ENCODE measurements at places on chromosomes 3 and 15.

- DNase-seq: no peak
Observed at GRCh38 chr3:1103525-1103924, 10.7 kb downstream of the CNTN6 start.

GRCh38 chr3:136586580-136586979 is 165.6 kb downstream of the STAG1 start:
- no peak for DNase-seq

- DNase-seq: no peak
Observed at GRCh38 chr15:65087411-65087810, 10.9 kb downstream of the KBTBD13 start.

GRCh38 chr15:53171571-53171970 is 381.4 kb upstream of the ONECUT1 start:
- DNase-seq: no peak

- no peak for DNase-seq
Observed at GRCh38 chr3:152100491-152101132, 168.1 kb upstream of the MBNL1 start.

- no peak for DNase-seq
Observed at GRCh38 chr3:71974786-71975185, 189.8 kb upstream of the PROK2 start.

- DNase-seq: peak; percentile 82
Observed at GRCh38 chr3:105367406-105368213, 901 bp downstream of the ALCAM start.

- DNase-seq: no peak
Observed at GRCh38 chr15:33001926-33002325, 192.6 kb downstream of the FMN1 start.

DNA sequence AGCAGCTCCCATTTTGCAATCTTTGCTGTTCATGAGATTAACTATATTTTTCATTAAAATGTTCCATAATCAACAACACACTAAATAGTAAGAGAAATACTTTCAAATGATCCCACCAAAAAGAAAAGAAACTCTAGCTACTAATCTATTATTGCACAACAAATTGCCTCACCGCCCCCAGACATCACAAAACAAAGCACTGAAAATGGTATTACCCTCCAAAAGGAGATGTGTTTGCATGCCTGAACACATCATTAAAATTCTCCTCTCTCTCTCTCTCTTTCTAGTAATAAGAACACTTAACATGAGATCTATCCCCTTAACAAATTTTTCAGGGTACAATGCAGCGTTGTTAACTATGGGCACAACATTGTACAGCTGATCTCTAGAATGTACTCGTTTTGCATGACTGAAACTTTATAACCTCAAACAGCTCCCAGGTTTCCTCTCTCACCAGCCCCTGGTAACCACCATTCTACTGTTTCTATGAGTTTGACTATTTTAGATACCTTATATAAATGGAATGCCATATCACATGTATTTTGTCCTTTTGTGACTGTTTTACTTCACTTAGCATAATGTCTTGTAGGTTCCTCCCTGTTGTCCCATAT is 33.1 kb downstream of the WNT5A start:
- no peak for DNase-seq

GRCh38 chr3:126395846-126396513 is 1.3 kb downstream of the CFAP100 start:
- DNase-seq: no peak

GRCh38 chr3:193010191-193010590 is 92.5 kb upstream of the MB21D2 start:
- DNase-seq: no peak
